T-helper 1 cell (primary cell): ENCODE measurements at places on chromosomes 2 and 18.

GRCh38 chr2:150391779-150392178 is 95.7 kb downstream of the RND3 start:
- DNase-seq, result no peak

- no peak for DNase-seq
These were observed 272 bp upstream of the FASTKD1 start for GRCh38 chr2:169573974-169574299.

DNA sequence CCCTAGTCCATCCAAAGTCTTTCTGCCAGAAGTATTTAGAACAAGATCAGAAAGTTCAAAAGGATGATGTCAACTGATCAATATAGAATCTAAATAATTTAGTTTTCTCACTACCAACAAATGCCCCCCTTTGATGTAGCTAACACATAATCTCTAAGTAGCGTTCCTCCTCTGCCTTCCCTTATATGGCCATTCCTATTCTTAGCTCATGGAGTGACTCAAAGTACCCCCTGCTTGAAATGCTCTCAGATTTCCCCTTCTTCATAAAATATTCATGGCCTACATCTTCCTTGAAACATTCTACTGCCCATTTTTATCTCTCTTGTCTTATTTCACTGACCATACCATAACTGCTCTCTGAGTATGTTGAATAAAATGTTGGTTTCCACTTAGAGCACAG is 151.5 kb downstream of the UPP2 start:
- no peak for DNase-seq

GRCh38 chr18:33716061-33716683 is 138.2 kb downstream of the ASXL3 start:
- DNase-seq, result no peak

DNA sequence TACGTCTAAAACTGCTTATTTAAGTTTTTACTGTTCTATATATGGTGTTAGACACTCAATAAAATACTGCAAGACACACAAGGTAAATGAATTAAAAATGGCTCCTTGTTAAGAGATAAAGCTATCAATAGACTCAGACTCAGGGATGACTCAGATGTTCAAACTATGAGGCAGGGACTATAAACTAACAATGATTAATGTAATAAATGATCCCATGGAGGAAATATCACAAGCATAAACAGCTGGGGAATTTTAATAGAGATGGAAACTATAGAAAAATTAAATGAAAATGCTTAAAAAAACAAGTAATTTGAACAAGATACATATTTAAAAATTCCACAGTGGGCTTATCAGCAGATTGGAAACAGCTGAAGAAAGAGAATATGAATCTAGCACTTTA is 650.8 kb downstream of the DCDC2C start:
- DNase-seq, result no peak

DNA sequence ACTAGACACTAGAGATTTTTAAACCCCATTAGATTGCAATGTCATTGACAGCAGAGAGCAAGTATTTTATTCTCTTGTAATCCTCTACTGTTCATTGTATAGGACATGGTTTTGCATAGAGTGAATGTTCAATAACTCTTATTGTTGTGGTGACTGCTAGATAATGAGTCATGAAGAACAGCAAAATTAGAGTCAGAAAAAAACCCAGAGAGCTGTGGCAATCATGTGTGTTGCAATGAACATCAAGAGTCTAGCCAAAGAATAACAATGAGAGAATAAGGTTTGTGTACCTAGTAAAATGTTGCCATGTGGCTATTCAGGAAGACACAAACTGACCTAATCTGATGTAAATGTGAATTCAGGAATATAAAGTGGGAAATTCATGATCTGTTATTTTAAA is 684.0 kb downstream of the DSC3 start:
- no peak for DNase-seq

- no peak for DNase-seq
These were observed at the start of gene ADCYAP1 for GRCh38 chr18:904218-905090. Gene ADCYAP1, plus strand, starts transcription at chr18:904871. Its CDS starts 516 bp downstream, at chr18:905387.

- DNase-seq, result no peak
These were observed 112.7 kb upstream of the SESTD1 start for GRCh38 chr2:179377296-179377695.

- DNase-seq, result no peak
These were observed 55.1 kb downstream of the FSIP2 start for GRCh38 chr2:185793532-185794345.

DNA sequence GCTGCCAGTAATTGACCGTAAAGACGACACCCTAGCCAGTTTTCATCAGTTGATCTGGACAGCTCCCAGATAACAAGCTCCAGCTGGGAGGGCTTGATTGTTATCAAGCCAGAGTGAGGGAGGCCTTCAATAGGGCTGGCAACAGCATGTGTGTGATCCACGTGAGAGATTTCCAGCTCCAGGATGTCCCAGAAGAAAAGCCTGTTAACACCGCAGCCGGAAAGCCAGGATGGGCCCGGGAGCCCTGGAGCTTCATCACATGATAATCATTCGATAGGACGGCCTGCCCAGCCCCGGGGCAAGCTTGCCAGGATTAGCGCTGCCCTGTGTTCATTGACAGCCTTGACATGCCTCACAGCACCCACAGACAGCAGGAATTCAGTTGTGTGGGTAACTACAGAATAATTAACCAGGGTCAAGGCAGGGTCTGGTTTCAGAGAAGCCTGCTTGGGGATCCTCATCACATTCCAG is 182.5 kb downstream of the C1D start:
- DNase-seq, result no peak

- DNase-seq, result peak; percentile 58
These were observed at the start of gene MSL3B for GRCh38 chr2:233867993-233868532. Gene MSL3B, minus strand, starts transcription at chr2:233868386.

- DNase-seq, result no peak
These were observed 23.8 kb downstream of the FBXO41 start for GRCh38 chr2:73260338-73260984.

DNA sequence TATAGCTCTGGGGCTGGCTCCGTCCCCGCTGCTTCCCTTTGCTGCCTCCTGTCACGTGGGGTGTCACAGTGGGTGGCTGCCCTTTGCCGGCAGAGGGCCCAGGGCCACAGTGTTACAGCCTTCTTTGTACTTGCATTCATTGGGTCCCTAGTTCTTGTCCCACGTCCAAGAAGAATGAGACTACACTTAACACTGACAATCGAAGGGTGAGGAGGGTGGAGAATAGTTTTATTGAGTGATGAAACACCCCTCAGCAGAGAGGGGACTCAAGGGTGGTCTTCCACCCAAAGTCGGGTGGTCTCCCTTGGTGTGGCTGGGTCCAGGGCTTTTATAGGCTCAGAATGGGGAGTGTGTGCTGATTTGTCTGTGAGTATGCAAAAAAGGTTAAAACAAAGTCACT is 1.9 kb downstream of the ATG4B start:
- no peak for DNase-seq

DNA sequence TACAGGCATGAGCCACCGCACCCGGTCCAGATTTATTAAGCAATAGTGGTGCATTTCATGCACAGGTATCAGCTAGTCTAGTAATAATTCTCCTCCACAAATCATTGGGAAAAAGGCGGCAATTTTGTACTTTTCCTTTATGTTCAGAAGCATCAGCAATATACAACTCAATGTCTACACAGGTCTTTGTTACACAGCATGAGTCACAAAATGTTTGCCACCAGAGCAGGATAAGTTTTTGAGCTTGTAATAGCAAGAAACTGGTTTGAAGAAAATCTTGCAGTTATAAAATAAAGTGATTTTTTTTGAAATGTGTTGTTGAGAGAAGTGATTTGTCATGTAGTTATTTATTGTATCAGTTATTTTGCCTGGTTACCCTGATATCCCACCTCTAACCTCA is 4.8 kb upstream of the ITPRIPL1 start:
- no peak for DNase-seq

DNA sequence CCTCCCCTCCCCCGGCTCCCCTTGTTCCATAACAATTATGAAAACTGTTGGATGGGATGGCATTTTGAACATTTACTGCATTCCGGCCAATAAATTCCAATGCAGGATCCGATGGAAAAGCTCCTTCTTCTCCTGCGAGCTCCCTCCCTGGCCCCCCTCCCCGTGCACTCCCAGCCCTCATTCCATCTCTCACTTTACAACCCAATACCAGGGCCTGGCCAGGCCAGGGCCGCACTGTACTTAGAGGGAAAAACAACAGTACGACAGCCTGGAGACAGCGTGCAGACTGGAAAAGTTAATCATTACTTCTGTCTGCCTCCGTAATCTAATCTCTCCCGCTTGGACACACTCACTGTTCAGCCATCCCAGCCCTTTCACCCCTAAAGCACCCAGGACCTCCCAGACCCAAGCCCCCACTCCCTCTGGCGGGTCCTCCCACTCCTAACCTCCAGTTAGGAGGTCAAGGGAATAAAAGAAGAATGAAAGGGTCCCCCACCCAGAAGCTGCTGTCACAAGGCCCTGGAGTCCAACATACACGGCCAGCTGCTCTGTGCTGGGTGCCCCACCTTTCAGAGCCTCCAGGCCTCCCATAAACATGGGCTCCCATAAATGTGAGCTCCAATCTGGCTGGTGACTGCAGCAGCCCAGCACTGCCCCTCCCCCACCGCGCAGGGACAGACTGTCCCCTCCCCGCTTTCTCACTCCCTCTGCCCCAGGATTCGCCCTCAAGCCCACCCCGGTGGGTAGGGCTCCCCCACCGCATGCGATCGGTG is 20.6 kb downstream of the SMAD7 start:
- no peak for DNase-seq

GRCh38 chr2:86243272-86243671 is 44.0 kb downstream of the MRPL35 start:
- DNase-seq, result no peak

- no peak for DNase-seq
These were observed 105.6 kb downstream of the TTC32 start for GRCh38 chr2:19796035-19796695.

GRCh38 chr2:120111193-120111592 is 98.3 kb downstream of the EPB41L5 start:
- DNase-seq, result no peak

DNA sequence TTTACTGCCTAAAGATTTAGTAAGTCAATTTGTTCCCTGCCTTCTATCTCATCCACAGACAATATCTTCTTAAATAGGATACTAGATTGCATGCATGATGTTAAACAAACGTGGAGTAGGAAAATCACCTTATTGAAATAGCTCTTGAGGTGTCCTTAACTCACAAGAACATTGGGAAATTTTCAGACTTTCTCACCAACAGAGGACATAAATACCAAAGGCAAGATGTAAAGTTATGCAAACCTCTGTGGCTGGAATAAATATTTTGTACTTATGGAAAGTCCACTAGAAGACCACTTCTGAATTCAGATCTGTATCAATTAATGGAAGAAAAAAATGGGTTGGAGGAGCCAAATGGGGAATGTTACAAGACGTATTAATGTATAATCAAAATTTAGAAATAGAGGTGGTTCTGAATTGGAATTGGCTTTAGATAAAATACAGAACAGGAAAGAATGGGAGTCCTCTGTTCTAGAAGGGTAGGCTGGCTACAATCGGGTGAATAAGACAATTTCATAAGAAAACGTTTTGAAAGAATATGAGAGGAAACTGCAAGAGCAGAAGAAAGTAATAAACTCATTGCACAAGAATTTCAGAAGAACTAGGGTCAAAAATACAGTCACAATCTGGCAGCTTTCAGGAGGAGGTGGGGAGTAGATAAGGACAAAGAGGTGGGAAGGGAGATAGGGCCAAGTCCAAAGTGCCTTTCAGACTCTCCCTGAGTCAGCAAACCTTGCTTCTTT is 69.3 kb upstream of the FN1 start:
- DNase-seq, result no peak

DNA sequence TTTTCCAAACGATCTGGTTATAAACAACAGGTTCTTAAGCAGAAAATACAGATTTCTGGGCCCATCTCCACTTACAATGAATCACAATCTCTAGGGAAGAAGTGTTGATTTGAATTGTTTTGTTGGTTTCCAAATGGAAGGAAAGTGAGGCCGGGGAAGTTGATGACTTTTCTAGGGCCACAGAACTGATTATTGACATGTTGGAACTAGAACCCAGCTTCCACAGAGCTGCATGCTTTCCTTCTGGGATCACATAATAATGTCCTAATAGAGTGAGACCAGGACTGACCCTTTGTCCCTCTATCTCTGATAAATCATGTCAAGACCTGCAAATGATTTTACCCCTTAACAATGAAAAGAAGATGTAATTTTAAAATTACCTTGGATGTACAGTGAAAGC is 332.2 kb downstream of the OSR1 start:
- DNase-seq, result no peak

DNA sequence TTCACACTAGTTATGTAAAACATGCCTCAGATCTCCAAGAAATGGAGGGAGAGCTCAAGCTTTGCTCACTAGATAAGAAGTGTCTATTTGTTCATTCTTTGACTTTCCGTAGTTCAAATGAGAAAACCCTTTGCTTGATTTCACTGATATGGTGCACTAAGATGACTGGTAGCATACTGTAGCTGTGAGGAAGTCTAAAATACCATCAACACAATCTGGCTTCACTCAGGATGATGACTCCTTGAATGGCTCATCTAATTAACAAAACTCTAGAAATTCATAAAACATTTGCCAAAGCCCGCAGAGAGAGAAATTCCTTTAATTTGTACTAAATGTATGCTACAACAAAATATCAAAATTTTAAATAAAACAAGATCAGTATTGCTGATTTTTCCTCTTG is 152.8 kb upstream of the STK17B start:
- no peak for DNase-seq

DNA sequence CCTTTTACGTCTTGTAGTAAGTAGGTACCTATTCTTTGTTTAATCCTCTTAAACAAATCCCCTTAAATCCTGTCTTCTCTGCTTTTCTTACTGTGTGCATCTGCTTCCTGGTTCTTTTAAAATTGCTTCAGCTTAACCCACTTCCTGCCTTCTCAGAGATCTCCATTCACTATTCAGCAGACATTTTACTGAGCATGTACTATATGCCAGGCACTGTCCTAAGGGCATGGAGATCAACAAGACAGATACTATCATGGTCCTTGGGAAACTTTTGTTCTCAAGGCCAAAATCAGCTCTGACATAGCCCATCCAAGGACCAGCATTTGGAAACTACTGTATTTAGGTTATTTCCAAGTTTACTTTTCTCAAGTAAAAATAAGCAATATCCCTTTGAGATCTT is 227.5 kb downstream of the TPGS2 start:
- DNase-seq, result no peak

DNA sequence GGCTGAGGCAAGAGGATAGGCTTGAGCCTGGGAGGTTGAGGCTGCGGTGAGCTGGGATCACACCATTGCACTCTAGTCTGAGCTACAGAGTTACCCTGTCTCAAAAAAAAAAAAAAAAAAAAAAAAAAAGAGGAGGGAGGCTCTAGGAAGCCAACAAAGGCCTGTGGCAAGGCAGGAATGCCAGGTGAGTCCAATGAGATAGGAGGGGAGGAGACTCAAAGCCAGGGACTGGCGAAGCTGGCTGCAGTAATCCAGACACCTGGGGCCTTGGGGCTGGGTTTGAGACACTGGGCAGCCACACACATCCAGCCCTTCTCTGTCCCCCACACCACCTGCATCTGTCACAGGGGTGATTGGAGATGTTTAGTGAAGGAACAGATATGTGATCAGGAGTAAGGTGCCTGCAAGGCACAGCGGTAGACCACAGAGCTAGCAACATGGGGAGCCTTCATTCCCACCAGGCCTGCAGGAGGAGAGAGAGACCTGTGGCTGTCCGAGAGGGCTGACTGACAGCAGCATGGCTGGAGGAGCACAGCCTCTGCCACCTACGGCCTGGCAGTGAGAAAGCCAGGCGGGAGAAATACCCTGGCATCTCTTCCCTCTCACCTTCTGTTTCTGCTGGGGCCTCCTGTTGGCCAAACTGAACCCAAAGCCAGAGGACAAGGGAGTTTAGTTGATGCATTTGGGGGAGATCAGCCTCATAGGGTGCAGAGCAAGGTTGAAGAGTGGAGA is 9.5 kb downstream of the CHPF start:
- no peak for DNase-seq
